ENCODE measurements at places on chromosomes 12 and 14.

GRCh38 chr14:80705241-80705980, 236.1 kb downstream of the CEP128 start:
- no peak for DNase-seq

GRCh38 chr12:71935594-71935993, 3.1 kb upstream of the TPH2 start:
- no peak for DNase-seq

DNA sequence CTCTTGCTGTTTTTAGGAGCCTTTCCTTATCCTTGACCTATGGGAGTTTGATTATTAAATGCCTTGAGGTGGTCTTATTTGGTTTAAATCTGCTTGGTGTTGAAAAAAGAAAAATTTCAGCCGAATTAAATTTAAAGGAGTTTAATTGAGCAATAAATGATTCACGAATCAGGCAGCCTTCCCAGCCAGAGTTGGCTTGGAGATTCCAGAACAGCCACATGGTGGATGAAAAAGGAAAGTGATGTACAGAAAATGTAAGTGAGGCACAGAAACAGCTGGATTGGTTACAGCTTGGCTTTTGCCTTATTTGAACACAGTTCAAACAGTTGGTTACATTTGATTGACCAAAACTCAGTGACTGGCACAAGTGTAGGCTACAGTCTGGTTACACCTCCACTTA, 69.7 kb downstream of the WASHC3 start:
- DNase-seq: no peak

DNA sequence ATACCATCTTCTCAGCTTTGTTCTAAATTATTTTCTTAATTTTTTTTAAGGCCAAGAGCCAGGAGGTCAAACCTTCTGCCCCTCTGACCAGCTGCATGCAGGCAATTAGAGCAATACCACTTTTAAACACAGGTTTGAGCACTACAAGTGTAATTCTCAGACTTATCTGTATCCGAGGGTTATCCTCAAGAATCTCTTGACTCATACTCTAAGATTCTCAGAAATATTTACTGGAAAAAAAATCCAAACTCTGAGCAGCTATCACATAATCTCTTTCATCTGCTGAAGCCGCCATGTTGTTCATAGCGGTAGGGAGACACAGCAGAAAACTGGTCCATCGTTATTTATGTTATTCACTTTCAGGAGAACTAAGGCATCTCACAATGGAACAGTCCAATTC, 27.4 kb upstream of the PTHLH start:
- DNase-seq: no peak

DNA sequence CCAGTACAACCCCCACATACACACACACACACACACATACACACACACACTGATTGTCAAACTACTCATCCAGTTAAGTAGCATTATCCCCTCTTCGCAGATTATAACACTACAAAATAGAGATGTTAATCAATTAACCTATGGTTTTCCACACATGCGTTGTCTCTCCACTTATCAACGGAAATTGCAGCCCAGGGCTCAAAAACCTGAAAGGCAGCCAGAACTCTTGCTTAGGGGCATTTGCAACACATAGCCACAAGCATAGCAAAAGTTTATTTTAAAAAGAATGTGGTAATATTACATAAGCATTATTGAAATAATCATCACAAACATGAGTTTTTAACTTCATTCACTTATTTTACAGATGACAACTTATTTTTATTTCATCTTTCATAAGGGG, 265.8 kb downstream of the SLC16A7 start:
- DNase-seq: no peak

GRCh38 chr14:101407328-101407727, 154.0 kb upstream of the DIO3 start:
- no peak for DNase-seq

DNA sequence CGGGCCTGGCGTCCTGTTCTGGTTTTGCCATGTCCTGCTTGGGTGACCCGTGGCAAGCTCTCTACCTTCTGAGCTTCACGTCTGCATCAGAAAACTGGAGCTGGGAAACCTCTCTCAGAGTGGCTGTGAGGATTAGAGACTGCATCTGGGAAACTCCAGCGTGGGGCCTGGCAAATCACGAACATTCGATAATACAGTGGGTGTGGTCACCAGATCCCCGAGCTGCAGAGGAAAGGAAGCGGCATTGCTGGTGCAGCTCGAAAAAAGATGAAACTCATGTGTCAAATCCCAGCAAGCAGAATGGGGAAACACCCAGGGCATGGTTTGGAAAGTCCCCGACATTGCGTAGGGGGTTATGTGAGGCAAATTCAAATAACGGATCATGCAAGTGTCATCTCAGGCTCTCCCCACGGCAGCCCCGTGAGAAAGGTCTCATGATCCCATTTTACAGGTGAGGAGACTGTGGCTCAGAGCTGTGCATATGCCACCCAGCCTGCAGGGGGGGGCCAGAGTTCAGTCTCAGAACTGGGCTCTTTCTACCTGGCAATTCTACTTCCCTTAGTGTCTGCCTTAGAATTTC, 98.1 kb upstream of the VRK1 start:
- DNase-seq: no peak

- no peak for DNase-seq
These were observed 146.1 kb downstream of the C12orf75 start for GRCh38 chr12:105476616-105477015.

- no peak for DNase-seq
These were observed 119.5 kb downstream of the ANO4 start for GRCh38 chr12:100913872-100914592.

GRCh38 chr14:24110060-24110459, 4.5 kb upstream of the DCAF11 start:
- no peak for DNase-seq

GRCh38 chr14:38839694-38840365, 263.2 kb downstream of the SEC23A start:
- DNase-seq: no peak

GRCh38 chr14:104227806-104228205, 89.4 kb downstream of the KIF26A start:
- DNase-seq: no peak

Data from H54 (cell line).